ENCODE measurements at places on chromosomes 1 and 21.

DNA sequence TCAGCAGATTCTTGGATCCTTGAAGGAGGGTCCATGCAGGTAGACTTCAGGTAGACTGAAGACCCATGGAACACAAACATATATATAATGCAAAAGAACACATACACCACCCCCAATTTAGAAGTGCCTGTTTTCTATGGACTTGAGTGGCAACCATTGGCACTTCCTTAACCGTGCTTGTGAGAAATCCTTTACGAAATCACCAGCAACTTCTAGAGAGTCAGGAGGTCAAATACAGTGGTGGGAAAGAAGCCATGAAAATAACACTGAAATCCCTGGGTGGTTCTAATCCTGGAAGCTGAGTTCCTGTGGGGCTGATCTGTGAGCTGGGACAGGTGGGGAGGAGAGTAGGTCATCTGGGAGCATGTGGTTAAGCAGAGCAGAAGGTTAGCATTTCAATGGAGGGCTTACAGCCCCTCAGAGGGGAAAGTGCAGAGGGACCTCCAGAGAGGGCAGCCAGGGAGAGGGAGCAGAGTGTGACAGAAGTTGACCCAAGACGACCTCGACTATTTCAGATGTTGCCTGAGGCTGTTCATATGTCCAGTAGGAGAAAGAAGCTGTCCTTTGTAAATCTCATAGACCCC is 13.0 kb upstream of the IL10 start:
- DNase-seq: no peak

GRCh38 chr1:173661271-173661670 is 8.4 kb downstream of the ANKRD45 start:
- DNase-seq: no peak

GRCh38 chr1:92879316-92879968 is 47.6 kb downstream of the RPL5 start:
- no peak for DNase-seq

DNA sequence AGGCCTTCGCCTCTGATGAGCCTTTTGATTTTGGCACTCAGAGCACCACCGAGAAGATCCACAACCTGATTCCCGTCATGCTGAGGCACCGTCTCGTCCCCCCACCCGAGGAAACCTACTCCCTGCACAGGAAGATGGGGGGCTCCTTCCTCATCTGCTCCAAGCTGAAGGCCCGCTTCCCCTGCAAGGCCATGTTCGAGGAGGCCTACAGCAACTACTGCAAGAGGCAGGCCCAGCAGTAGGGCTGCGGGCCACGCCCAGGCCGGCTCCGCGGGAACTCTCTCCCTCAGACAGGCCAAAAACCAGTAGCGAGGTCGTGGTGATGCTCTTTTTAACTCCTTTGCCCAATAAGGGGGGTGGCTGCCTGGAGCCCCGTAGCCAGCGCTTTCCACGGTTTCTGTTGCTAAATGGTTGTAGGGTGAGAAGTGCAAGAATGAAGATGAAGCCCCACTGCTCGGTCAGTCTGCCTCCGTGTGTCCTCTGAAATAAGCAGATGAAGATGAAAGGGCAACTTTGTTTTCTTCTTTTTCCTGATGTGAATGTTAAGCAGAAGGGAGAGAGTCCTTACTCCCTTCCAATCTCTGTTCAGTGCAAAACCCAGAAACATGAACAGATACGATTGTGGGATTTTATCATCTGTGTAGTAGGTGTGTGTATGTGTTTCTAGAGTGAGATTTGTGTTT is 46.5 kb downstream of the COQ8A start:
- no peak for DNase-seq

DNA sequence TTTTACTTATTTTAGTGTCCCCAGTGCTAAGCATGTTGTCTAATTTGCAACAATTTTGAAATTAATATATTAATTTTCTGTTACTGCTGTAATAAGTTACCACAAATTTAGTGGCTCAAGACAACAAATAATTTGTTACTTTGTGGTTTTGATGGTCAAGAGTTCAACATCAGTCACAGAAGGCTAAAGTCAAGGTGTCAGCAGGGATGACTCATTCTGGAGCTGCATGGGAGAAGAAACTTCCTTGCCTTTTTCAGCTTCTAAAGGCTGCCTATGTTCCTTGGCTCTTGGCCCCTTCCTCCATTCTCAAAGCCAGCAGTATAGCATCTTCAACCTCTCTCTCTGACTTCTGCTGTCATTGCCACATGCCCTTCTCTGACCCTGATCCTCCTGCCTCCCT is 271.8 kb downstream of the HLX start:
- DNase-seq: no peak

- DNase-seq: no peak
Observed at GRCh38 chr1:10340930-10341590, 57.8 kb upstream of the PGD start.

DNA sequence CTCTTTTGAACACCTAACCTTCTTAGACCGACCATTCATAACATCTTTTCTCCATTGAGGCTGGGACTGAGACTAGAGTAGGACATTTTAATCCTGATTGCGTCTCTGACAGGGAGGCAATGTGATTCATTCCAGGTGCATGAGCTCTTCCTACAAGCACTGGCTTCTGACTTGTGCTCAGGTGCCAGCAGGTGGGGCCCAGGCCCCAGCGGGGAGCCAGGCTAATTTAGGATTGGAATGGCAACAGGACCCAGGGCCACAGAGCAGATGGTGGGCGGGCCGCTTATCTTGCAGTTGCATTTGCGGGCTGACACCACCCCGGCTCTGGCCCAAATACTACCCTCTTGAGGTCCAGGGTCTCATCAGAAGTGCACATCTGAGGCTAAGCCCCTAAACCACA is 4.1 kb downstream of the GPA33 start:
- no peak for DNase-seq

- DNase-seq: no peak
Observed at GRCh38 chr1:157966031-157966537, 27.4 kb upstream of the KIRREL1 start.

DNA sequence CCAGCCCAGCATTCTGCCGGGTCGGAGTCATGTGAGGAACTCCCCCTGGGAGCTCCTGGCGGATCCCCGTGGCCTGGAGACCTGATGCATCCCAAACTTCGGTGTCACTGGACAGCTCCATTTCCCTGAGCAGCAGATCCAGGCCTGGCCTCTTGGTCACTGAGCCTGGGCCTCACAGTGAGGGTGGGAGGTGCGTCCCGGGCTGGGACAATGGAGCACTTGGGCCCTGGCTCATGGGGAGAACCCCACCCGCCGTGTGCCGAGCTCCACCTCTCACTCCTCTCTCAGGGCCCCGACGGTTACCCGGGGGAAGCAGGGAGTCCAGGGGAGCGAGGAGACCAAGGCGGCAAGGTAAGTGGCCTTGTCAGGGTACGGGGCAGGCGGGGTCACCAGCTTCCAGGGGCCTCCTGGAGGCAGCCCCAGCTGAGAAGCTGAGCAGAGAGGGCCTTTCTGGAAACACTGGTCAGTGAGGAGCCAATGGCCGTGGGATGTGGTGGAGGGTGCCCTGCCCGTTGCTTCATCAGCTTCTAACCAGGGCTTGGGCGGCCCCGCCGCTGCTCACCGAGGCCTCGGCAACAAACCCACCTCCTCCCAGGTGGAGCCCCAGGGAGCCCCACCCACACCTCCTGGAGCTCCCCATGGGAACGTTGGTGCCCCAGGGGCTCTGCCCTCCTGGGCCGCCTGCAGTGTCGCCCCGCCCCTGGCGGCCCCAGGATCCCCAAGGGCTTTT is 19.8 kb downstream of the COL6A2 start:
- peak; percentile 71 for DNase-seq

DNA sequence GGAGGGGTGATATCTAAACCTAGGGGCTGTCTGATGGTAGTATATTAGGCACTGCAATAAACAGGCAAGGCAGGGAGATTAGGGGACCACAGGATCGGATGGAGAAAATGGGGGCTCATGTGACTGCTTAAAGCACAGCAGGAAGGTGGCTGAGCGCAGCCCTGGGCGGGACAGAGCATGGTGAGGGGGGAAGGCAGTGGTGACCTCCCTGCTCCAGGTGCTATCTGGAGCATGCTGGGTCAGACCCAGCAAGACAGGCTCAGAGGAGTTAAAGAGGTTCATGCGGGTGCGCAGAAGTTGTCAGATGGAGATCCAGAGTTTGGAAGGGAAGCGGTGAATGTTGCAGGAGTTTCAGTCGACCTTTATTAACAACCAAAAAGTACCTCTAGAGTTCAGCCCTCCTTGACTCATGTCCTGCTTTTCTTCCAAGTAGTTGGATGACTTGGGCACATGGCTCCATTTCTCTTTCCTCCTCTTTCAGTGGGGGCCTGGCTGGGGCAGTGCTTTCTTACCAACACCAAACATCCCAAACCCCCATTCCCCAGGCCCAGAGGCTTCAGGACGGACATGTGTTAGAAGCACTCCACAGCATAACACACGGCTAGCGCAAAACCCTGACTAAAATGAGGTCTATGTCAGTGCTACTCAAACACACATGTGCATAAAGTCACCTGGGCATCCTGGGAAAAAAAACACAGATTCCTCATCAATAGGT is 41.5 kb downstream of the CAPN9 start:
- DNase-seq: peak; percentile 17

DNA sequence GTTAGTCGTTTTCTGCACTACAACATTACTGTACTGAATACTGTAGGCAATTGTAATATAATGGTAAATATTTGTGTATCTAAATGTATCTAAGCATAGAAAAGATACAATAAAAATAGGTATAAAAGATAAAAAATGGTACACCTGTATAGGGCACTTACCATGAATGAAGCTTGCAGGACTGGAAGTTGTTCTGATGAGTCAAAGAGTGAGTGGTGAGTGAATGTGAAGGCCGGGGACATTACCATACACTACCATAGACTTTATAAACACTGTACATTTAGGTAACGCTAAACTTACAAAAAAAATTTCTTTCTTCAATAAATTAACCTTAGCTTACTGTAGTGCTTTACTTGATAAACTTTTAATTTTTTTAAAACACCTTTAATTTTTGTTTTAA is 13.5 kb downstream of the OSBPL9 start:
- no peak for DNase-seq

DNA sequence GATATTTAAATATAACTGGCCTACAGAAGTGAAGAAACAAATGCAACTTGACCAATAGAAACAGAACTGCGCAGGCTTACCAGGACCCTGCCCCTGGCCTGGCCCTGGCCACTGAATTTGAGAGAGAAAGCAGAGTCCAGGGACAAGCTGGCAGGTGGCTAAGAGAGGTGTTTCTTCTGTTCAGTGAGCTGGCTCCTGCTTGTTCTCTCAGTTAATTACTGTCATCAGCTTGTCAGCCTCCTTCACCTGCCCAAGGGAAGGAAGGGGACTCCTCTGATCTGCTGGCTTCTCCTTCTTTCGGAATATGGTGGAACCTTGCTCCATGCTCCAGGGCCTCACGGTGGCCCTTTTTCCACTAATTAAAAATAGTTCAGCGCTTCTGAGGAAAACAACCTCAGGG is 388.4 kb downstream of the DISC1 start:
- DNase-seq: no peak

- no peak for DNase-seq
Observed at GRCh38 chr1:68470388-68470970, 20.7 kb upstream of the RPE65 start.

DNA sequence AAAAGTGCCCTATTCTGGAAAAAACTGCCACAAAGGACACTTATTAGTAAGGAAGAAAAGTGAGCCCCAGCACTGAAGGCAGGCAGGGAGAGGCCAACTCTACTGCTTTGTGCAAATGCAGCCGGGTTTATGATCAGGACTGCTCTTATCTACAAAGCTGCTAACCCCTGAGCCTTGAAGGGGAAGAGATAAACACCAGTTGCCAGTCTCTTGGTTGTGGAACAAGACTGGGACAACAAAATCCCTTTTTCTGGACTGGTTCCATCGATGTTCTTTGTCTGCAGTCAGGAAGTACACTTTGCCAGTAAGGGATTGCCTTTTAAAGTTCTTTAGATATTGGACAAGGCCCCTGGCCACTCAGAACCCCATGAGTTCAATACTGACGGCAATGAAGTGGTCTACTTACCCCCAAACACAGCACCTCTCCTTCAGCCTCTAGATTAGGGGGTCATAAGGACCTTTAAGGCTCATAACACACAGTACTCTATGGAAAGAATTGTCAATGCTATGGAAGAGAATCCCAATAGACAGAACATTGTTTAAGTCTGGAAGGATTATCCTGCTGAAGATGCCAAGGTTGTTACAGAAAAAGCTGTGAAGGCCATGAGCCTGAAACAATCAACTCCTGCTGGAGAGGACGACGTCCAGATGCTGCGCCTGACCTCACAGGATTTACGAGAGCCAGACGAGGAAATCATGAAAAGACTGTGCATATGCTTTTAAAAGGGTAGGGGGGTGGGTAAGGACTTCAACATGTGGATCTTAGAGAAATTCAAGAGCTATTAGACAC is 43.6 kb downstream of the GNB1 start:
- DNase-seq: no peak

DNA sequence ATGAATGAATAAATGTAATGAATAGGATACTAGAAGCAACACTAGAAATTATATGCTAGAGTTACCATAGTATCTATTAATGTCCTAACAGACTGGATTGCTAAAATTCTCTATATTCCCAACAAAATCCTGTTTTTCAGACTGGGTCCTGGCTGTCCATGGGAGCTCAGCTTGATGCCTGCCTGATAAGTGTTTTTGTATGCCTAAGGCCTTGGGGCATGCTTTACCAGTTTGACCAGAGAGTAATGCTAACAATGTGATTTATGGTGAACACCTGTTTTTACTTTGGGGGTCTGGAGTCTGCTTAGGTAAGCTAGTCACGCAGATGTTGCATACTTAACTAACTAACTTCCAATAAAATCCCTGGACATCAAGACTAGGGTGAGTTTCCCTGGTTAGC is 318.8 kb upstream of the DEPDC1 start:
- DNase-seq: no peak

GRCh38 chr1:217313096-217313495 is 317.8 kb downstream of the GPATCH2 start:
- DNase-seq: no peak

DNA sequence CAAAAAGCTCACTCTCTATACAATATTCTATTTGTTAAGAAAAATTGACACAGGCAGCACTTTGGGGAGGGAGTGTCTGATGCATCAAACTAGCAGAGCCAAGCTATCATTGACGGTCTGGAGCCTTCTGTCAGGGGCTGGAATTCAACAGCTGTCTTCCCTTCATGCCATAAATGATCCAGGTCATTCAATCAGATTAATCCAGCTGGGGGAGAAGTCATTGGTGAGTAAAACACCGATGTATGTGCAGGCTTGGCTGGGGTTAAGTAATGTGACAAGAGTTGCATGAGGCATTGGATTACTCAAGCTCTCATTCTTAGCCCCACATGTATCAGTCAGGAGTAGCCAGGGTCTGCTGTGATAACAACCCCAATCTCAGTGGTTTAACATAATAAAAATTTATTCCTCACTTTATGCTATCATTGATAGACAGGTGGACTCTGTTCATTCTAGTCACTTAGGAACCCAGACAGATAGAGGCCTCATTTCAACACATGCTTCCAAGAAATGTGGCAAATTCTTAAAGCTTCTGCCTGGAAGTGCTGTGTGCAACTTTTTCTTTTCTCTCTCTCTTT is 118.1 kb upstream of the GADD45A start:
- no peak for DNase-seq

DNA sequence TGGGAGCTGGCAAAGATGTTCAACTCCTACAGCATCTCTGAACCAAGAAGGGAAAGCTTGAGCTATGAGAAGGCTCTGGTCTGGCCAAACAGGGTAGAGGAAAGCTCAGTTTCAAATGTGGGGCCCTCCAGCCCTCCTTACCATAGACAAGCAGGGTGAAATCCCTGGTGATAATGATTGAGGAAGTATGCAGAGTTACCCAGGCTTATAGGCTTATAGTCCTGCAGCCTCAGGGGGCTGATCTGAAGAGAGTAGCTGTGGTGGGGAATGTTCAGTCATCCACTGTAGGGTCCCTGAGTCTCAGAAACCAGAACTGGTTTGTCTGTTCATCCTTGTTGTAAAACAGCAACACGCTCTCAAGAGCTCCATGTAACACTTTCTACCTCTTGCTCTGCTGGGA is 19.8 kb upstream of the LY9 start:
- no peak for DNase-seq
